ENCODE measurements at places on chromosomes 16 and 17.

GRCh38 chr17:15431766-15432165, 35.7 kb downstream of the CDRT4 start:
- DNase-seq, result no peak

- no peak for DNase-seq
These were observed 300.9 kb downstream of the C16orf95 start for GRCh38 chr16:87016046-87017035.

GRCh38 chr17:82231562-82232321, 2.9 kb downstream of the SLC16A3 start:
- DNase-seq, result no peak

GRCh38 chr17:16440901-16441629, 25.7 kb downstream of the TRPV2 start:
- no peak for DNase-seq

GRCh38 chr16:67248401-67249177, at the start of gene SLC9A5:
Gene SLC9A5 (plus strand): TSS chr16:67248979. CDS start chr16:67249015, 36 bp downstream.
- DNase-seq, result no peak

Data from stimulated activated CD8-positive, alpha-beta memory T cell treated with anti-CD3 and anti-CD28 coated beads, Interleukin-2, amount 100 ng/mL, for 48 hours (primary cell).